Breast epithelium (tissue), 4 donors: ENCODE measurements at places on chromosomes 3 and 15. TPM values are rescaled to one million over a fixed set of nuclear protein-coding genes. Genes with fewer than 3 reads are reported as not detected.

DNA sequence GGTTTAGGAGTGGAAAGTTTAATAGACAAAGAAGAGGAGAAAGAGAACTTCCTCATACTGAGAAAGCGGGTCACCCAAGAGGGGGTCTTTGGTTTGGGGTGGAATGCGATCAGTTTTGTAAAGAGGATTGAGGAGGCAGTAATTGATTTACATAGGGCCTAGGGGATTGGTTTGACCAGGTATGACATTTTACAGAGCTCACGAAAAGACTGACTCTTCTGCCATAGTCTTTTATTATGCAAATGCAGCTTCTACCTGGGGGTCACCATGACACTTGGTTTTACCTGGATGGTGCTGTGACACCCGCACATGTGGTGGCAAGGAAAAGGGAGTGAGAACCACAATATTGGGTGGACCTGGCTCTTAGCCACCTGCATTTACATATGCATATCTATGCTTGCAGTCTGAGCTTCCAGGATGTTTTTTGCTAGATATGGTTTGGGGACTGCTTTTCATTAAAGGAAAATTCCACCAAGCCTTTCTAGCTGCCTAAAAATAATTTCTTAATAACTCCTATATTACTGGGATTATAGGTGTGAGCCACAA, 6.9 kb upstream of the NME9 start:
- H3K4me3 ChIP-seq = no peak overlapping the region
- H3K27ac ChIP-seq = no peak overlapping the region
- H3K36me3 ChIP-seq = no peaks in the 10 kb centered on the region

DNA sequence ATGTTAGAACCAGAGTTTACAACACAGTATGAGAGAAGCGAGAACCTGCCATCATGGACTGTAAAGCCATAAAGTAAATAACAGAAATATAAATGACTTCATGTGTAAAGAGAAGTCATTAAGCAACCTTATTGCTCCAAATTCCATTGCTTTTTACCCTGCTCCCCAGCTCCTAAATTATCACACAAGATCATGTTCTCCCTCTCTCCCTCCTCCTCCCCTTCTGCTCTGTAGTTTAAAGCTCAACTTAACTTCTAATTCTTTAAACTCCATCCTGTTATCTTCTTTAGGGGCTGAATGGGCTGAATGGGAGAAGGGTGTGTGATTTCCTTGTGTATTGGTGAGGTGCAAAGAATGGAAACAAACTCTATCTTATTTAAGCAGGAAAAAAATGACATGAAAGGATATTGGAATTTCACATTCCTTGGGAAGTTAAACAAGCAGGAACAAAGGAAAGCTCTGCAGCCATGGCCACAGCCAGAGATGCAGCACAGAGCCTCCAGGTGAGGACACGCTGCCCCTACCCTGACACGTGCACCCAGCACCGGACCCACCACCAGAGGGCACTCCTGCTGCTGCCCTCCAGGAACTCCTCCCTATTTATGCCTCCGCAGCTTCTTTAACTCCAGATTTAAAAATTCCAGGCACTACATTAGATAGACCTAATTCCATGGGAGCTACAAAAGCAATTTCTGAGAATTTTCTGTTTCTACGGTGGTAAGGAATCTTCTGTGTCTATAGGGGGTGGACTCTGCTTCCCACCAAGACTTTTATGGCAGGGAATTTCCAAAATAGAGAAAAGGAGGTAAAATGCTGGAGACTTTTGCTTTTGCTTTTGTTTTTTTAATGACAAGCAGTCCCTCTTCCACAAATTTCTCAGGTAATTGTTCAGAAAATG, 76.9 kb upstream of the ABI3BP start:
- peaks cover 6% of the 10 kb centered on the region for H3K4me1 ChIP-seq
- H3K27me3 ChIP-seq = no peaks in the 10 kb centered on the region
- peak; percentile 55 for DNase-seq

DNA sequence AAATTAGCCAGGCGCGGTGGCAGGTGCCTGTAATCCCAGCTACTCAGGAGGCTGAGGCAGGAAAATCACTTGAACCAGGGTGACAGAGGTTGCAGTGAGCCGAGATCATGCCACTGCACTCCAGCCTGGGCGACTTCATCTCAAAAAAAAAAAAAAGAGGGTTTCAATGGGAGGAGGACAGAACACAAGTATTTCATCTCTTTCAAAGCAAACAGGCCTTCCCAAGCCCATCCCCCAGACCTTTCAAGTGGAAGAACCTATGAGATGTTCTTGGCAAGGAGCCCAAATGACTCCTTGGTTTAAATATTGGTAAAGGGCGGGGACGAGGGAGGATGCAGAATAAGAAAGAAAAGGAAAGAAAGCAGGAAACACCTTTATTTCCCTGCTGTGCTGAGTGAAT, 62.2 kb upstream of the MCF2L2 start:
- no peak for DNase-seq
- H3K4me1 ChIP-seq = no peaks in the 10 kb centered on the region
- H3K4me3 ChIP-seq = no peak overlapping the region
- no peak overlapping the region for H3K27ac ChIP-seq
- H3K27me3 ChIP-seq = no peaks in the 10 kb centered on the region

GRCh38 chr3:106673926-106674569, 703.2 kb upstream of the CCDC54 start:
- no peak for DNase-seq
- H3K27me3 ChIP-seq = no peaks in the 10 kb centered on the region
- H3K4me3 ChIP-seq = no peak overlapping the region

- no peaks in the 10 kb centered on the region for H3K36me3 ChIP-seq
- no peaks in the 10 kb centered on the region for H3K4me1 ChIP-seq
- no peak overlapping the region for H3K4me3 ChIP-seq
- no peak for DNase-seq
Observed at GRCh38 chr3:64031540-64032508, 8.5 kb upstream of the PSMD6 start.

NTRK3 gene
- total RNA-seq = 1.9 TPM

DNA sequence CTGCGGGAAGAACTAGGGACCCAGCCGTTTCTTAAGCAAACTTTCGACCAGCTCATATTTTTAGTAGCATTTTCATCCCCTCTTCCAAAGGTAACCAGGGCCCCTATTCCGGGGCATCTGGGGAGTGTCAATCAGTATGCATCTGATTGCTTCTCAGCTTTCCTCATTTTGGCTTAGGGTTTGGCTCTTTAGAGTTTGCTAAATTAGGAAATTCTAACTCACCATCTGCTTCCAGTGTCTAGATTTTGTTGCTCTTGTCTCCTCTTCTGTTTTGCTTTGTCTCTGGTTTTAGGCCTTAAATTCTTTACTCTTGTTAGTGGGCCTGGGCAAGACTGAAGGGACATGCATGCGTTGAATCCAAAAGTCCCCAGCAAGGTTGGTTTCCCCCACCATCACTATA, 9.6 kb upstream of the ABTB1 start:
- DNase-seq = no peak
- H3K4me3 ChIP-seq = no peak overlapping the region
- H3K36me3 ChIP-seq = no peaks in the 10 kb centered on the region
- no peaks in the 10 kb centered on the region for H3K27me3 ChIP-seq

DNA sequence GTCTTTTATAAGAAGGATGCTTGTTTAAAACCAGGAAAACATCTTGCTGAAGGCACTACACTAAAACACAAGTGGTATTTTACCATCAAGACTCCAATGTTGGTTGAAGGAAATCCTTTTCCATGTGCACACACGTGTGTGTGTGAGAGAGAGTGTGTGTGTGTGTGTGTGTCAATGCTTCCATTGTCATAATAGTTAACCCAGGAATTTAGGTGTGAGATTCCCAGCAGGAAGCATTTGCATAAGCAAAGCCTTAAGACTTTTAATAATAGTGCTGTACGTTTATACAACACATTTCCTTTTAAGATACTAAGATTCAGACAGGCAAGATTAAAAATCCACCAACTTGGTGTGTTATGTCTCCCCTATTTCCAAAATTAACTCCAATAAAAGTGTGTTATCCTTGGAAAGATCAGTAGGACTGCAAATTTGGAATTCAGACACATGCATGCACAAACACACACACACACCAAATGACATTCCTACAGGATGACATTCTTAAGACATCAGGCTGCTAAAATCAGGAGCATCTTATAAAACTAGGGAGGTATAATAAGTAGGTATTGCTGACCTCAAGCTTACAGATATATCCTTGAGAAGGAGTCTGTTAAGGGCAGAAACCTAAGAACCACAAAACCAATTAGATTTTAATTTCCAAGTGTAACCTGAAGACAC, 18.3 kb downstream of the LMCD1 start:
- no peaks in the 10 kb centered on the region for H3K4me1 ChIP-seq
- no peaks in the 10 kb centered on the region for H3K36me3 ChIP-seq
- no peak overlapping the region for H3K27ac ChIP-seq
